ENCODE measurements at places on chromosomes 12 and 14.

- DNase-seq = peak; percentile 87
Measured at GRCh38 chr12:48788854-48789775, at the start of gene ADCY6. Gene ADCY6 (minus strand): TSS chr12:48789089. CDS start chr12:48783434, 5,655 bp downstream.

DNA sequence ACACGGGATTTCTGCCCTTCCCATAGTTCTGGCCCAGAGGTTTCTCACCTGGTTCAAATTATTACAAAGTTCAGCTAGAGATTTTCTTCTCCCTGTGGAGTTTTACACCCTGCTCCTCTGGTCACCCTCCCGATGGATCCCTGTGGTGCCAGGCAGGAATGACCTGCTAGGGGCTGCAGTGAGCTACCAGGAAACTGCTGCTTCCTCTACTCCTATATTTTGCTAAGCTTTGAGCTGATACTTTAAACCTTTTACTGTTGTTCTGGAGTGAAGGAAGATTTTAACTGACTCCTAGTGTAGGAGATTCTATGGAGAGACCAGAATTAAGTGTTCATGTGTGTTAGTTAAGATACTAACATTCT, 30.4 kb upstream of the LRIG3 start:
- DNase-seq = no peak

- peak; percentile 15 for DNase-seq
Measured at GRCh38 chr14:55117803-55118441, 11.1 kb upstream of the LGALS3 start.

DNA sequence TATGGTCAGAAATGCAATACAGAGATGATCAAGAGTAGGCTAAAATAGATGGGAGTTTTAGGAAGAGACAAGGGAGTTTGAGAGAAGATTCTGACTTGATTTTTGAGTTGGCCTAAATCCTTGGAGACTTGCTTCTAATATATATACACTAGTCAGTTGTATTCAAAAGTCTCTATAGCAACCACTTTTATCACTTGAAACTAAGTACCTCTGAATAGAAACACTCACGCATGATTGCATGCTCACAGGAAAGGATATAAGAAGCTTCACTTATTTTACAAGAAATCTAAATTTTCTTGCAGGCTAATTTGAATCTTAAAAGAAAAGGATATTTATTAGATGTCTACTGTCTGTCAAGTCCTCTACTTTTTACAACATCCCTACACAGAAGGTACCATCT, 316.8 kb downstream of the SNAPC1 start:
- DNase-seq = no peak

- peak; percentile 27 for DNase-seq
Measured at GRCh38 chr12:119902084-119902509, 25.0 kb upstream of the CIT start.

Data from left colon (tissue), 2 donors.